Muscle of arm (tissue), 14 donors: ENCODE measurements at places on chromosomes 16 and 17. TPM values are rescaled to one million over a fixed set of nuclear protein-coding genes. Genes with fewer than 3 reads are reported as not detected.
A peak's percentile ranks its signal among the peaks of the same experiment; 100 is the strongest.

KIF2B gene
- not detected for polyA plus RNA-seq

TRAPPC1 gene
- polyA plus RNA-seq = 80.6 TPM

ARHGAP23 gene
- 45.5 TPM for polyA plus RNA-seq

EXOC3L1 gene
- polyA plus RNA-seq = not detected

CYGB gene
- polyA plus RNA-seq = 14.0 TPM

MAP1LC3B gene
- polyA plus RNA-seq = 54.3 TPM

DNA sequence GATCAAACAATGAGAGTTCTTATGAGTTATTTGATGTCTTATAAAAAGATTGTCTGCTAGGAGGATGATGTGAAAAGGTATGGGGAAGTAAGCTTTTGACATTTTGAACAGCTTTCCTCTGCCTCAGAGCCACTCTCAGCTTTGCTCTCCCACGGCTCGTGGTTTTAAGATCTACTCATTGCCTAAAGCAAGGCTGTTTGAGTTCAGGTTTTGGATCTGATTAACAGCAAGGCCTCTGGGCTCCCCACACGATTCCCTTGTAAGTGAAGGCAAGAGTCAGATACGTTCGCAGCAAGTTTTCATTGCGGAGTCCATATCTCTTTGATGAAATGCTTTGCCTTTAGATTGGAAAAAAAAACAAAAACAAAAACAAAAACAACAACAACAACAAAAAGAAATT lies 515.0 kb upstream of the SALL1 start:
- no peak for DNase-seq

- DNase-seq = no peak
Measured at GRCh38 chr16:2799859-2800226, 1.6 kb downstream of the PRSS41 start.

DNA sequence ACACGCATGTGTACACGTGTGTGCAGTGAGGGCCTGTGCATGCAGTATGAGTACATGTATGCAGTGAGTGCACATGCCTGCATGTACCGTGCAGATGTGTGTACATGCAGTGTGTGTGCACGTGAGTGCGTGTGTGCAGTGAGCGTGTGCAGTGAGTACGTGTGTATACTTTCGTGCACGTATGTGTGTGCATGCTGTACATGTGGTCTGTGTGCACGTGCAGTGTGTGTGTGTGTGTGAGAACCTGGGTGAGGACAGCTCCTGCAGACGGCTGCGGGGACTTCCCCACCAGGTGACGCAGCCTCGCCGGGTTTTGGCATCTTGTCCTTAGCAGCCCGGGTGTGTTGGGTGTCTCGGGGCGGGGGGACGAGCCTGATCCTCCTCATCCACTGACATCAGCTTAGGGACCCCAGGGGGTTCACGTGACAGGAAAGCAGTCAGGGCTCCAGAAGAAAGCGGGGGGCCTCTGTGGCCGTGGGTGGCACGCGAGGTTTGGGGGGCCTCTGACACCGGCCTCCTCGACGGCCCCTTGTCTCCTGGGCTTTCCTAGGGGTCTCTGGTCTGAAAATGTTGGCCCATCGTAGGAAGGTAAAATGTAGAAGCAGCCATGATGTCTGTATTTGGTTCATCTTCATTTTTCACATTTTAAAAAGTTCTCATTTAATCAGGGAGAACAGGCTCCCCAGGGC lies 119.6 kb upstream of the ZNF750 start:
- no peak for DNase-seq

GRCh38 chr16:2964475-2965336 lies 631 bp downstream of the KREMEN2 start:
- no peak for DNase-seq

- no peak for DNase-seq
Measured at GRCh38 chr16:69465881-69466280, 41.5 kb downstream of the CYB5B start.

GRCh38 chr17:49496183-49496866 lies 1.2 kb downstream of the NGFR start:
- peak; percentile 69 for DNase-seq

DNA sequence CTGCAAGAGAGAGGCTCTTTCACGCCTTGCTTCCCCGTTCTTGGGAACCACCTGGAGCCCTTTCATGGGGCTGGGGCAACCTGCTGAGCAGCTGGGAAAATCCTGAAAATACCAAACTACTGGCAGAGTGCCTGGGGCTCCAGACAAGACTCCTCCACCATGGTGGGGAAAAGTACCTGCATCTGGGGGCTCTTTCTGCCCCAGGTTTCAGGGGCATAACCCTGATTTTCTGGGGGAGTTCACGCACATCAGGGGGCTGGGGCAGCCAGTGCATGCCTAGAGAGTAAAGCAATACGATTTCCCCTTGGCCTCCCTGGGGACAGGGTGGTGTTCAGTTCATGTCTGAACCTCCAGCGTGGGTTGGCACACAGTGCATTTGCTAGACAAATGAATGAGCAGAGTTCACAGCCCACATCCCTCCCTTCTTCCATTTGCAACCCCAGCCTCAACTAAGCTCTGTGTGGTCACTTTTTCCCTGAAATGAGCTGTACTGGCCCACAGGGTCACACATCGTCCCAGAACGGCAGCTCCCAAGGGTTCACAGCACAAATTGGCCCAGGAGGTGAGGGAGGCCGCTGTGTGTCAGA lies 5.2 kb upstream of the CDC42EP4 start:
- DNase-seq = no peak
